ENCODE measurements at places on chromosomes 11 and 22.

DNA sequence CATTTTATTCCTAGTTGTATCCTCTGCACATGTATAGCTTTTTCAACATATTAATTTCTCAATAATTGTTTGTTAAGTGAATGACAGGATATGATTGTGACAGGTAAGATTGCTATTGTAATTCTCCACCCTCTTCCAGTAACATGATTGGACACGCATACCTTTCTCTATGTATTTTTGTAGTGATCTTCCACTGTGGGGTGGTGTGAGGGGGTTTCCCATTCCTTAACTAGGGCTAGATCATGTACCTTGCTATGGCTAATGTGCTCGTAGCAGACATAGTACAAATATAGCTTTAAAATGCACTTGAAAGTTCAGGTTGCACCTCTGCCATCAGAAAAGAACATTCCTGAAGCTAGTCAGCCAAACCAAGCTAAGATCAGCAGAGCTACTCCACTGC, 2392.8 kb upstream of the RAG2 start:
- H3K4me3 ChIP-seq = no peak overlapping the region
- no peaks in the 10 kb centered on the region for H3K36me3 ChIP-seq
- H3K4me1 ChIP-seq = no peaks in the 10 kb centered on the region
- H3K27ac ChIP-seq = no peak overlapping the region

DNA sequence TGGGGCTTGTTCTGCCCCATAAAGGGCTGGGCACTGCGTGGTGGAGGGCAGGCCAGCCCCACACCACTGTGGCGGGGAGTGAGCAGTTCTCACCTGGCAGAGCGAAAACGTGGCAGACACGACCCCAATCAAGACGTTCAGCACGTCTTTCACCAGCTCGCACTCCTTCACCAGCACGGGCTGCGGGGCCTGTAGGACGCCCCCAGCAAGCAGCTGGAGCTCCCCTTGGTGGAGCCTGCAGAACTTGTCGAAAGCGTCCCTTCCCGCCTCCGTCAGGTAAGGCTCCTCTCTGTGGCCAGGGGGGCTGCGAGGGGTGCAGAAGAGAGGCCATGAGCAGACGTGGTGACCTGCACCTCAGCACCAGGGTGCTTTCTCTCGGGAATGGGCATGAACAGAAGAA, 11.6 kb downstream of the TUBGCP6 start:
- peaks cover 34% of the 10 kb centered on the region for H3K36me3 ChIP-seq
- H3K27ac ChIP-seq = no peak overlapping the region
- no peaks in the 10 kb centered on the region for H3K4me1 ChIP-seq

DNA sequence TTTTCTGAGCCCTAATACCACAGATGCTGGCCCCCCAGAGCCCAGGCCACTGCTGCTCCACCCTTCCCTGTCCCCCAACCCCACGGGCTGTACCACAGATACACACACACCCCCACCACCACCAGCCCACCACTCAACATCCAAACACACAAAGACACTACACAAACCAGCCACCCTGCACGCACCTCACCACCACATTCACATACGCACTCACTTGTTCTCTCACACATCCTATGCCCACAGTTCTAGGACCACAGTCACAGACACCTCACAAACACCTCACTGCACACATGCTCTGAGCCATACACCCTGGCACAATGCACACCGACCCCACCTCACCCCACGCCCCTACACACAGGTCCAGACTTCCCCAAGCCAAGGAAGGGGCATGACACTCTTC, 22.5 kb upstream of the OAF start:
- no peaks in the 10 kb centered on the region for H3K36me3 ChIP-seq
- peak overlapping the region; percentile 37 for H3K4me3 ChIP-seq
- DNase-seq = no peak
- peaks cover 87% of the 10 kb centered on the region for H3K4me1 ChIP-seq
- peaks cover 60% of the 10 kb centered on the region for H3K27me3 ChIP-seq

- no peak overlapping the region for H3K27ac ChIP-seq
- peaks cover 28% of the 10 kb centered on the region for H3K27me3 ChIP-seq
Observed at GRCh38 chr11:121426476-121427399, 25.4 kb upstream of the SORL1 start.

GRCh38 chr22:24681236-24681635, 78.2 kb downstream of the GGT1 start:
- no peaks in the 10 kb centered on the region for H3K4me1 ChIP-seq
- no peak overlapping the region for H3K4me3 ChIP-seq
- H3K27ac ChIP-seq = no peak overlapping the region
- no peaks in the 10 kb centered on the region for H3K36me3 ChIP-seq

DNA sequence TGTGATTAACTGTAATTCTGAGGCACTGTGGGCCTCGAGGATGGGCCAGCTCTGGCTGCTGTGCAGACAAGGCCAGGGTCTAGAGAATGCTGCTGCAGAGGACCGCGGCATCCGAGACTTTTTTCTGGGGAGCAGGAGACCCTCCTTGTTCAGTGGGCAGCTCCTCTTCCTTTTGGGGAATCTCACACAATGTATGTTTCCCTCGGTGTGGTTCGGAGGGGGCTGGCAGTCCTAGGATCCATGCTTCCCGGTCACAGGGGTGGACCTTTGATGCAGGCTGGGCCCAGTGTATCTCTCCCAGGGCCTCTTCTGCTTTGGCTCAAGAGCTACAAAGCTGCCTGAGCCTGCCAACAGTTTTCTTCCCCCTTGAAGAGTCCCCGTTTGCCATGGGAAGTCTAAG, 31.5 kb downstream of the MYEOV start:
- H3K27me3 ChIP-seq = peaks cover 4% of the 10 kb centered on the region
- H3K4me1 ChIP-seq = peaks cover 9% of the 10 kb centered on the region
- no peak for DNase-seq
- H3K36me3 ChIP-seq = no peaks in the 10 kb centered on the region
- H3K4me3 ChIP-seq = no peak overlapping the region

- H3K27me3 ChIP-seq = no peaks in the 10 kb centered on the region
- DNase-seq = peak; percentile 91
- H3K27ac ChIP-seq = no peak overlapping the region
- H3K4me3 ChIP-seq = no peak overlapping the region
- peaks cover 31% of the 10 kb centered on the region for H3K4me1 ChIP-seq
- H3K36me3 ChIP-seq = peaks cover 63% of the 10 kb centered on the region
Observed at GRCh38 chr22:36286096-36286957, 33.4 kb downstream of the APOL1 start.

GRCh38 chr22:41800348-41801146, at the start of gene CCDC134:
Gene CCDC134, plus strand, starts transcription at chr22:41800679. Its CDS starts 8,212 bp downstream, at chr22:41808891.
- peaks cover 31% of the 10 kb centered on the region for H3K4me1 ChIP-seq
- peak; percentile 94 for DNase-seq
- peak within 1 kb of the TSS; percentile 97 for H3K27ac ChIP-seq
- H3K4me3 ChIP-seq = peak within 1 kb of the TSS; percentile 89

- H3K27me3 ChIP-seq = peaks cover 3% of the 10 kb centered on the region
- peaks cover 13% of the 10 kb centered on the region for H3K36me3 ChIP-seq
Observed at GRCh38 chr11:64854157-64854533, 9.7 kb upstream of the CDC42BPG start.

GRCh38 chr11:73323464-73323863, 15.4 kb downstream of the ARHGEF17 start:
- DNase-seq = peak; percentile 77
- H3K27me3 ChIP-seq = peaks cover 6% of the 10 kb centered on the region
- peak overlapping the region; percentile 82 for H3K27ac ChIP-seq
- peak overlapping the region; percentile 55 for H3K4me3 ChIP-seq
- H3K36me3 ChIP-seq = peaks cover 22% of the 10 kb centered on the region
- H3K4me1 ChIP-seq = peaks cover 94% of the 10 kb centered on the region

- no peak for DNase-seq
- H3K4me3 ChIP-seq = no peak overlapping the region
- H3K4me1 ChIP-seq = peaks cover 17% of the 10 kb centered on the region
- H3K27me3 ChIP-seq = peaks cover 7% of the 10 kb centered on the region
- H3K27ac ChIP-seq = peak overlapping the region; percentile 43
Observed at GRCh38 chr11:73280626-73281025, 8.5 kb downstream of the P2RY6 start.

All from nephron progenitor cell (in vitro differentiated cells).